ENCODE measurements at places on chromosomes 12 and 14.
A peak's percentile ranks its signal among the peaks of the same experiment; 100 is the strongest.

DNA sequence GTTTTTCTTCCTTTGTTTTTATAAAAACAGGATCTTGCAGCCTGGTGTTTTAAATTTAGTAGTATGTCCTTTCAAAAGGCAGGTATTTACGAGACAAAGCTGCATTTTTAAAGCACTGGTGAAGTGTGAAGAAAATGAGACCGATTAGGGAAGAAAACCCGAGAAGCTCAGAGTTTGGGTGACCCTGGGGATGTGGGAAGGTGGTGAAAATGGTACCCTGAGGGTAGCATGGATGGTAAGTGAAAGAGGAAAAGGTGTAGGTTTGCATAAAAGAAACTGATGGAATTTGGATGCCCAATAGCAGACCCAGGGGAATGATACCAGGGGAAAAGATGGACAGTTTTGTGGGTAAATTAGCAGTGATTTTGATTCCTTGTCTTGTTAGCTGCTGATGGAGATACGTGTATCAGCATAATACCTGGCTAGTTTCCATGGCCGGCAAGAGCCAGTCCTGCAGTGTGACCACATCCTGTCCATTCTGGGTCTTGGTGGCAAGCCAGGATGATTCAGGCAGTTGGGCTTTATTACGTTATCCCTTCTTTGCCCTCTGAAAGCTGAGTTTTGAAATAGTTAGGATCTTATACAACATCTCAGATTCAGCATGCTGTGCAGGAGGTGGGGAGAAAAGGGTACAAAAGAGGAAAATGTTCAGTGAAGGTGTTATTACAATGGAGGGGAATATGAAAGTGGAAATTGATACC, 8.9 kb downstream of the BICD1 start:
- no peak for DNase-seq

GRCh38 chr14:101456246-101457175, 104.8 kb upstream of the DIO3 start:
- DNase-seq = no peak

GRCh38 chr12:8784290-8784888, 38.0 kb upstream of the A2ML1 start:
- no peak for DNase-seq

- no peak for DNase-seq
Observed at GRCh38 chr12:14387219-14387871, 21.9 kb downstream of the ATF7IP start.

GRCh38 chr14:83342590-83342989, 1808.9 kb upstream of the SEL1L start:
- DNase-seq = no peak

DNA sequence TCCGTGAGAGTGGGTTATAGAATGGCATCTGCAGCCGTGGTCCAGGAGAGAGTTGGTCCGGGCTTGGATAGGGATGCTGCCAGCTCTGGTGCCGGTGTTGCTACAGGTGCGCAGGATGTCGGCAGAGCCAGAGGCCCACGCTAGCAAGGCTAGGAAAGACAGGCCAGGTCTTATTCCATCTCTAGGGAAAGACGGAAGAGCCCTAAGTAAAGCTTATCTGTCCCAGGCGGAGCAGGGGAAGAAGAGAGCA, 485 bp upstream of the PSME1 start:
- no peak for DNase-seq

GRCh38 chr12:53709671-53710070, 17.6 kb downstream of the CALCOCO1 start:
- no peak for DNase-seq

DNA sequence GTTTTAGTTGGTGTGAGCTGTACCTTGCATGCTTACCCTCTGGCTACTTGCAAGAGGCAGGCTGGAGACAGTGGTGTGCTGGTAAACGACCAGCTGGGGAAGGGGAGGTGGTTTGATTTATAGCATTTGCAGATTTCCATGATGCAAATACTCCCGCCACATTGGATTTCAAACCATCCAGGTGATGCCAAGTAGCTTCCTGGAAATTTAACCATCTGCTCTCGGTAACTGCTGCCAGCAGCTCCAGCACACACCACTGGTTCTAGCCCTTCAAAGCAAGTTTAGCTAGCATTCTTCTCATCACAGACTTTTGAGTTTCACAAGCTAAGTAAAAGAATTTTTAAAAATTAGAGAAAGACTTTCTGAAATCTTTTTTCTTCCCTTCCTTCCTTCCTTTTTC, 104.5 kb upstream of the AMIGO2 start:
- no peak for DNase-seq

- DNase-seq = peak; percentile 61
Observed at GRCh38 chr14:21917699-21918436, 244.2 kb upstream of the OR4E1 start.

DNA sequence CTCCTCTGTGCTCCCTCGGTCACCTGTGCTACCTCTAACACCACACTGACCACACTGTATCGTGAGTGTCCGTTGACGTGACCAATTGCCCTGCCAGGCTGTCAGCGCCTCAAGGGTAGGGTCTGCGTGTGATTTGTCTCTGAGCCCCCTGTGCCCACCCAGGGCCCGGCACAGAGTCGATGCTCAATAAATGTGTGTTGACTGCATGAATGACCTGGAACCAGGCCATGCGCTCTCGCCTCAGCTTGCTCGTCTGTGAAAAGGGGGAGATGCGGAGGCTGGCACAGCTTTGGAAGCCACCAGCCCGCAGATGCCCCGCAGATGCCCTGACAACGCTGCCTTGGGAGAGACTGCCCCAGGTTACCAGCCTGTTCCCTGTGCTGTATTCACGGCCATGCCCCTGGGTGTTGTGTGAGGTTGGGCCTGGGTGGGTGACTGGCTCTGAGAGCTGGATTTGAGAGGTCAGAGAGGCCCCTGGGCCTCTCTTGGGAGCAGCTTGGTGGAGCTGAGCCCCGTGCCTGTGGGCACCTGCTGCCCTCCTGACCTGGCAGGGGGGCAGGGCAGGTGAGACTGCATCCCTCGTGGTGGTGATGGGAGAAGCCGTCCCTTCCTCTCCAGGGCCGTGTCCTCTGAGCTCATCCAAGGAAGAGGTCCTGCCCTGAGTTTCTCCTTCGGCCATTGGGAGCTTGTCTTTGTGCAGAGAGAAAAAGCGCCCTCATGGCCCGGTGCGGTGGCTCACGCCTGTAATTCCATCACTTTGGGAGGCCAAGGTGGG, 43.2 kb downstream of the CYP46A1 start:
- no peak for DNase-seq

GRCh38 chr12:9707864-9708808, 24.8 kb downstream of the CLECL1 start:
- DNase-seq = peak; percentile 70

GRCh38 chr14:94724993-94725392, 44.9 kb downstream of the GSC start:
- DNase-seq = no peak

DNA sequence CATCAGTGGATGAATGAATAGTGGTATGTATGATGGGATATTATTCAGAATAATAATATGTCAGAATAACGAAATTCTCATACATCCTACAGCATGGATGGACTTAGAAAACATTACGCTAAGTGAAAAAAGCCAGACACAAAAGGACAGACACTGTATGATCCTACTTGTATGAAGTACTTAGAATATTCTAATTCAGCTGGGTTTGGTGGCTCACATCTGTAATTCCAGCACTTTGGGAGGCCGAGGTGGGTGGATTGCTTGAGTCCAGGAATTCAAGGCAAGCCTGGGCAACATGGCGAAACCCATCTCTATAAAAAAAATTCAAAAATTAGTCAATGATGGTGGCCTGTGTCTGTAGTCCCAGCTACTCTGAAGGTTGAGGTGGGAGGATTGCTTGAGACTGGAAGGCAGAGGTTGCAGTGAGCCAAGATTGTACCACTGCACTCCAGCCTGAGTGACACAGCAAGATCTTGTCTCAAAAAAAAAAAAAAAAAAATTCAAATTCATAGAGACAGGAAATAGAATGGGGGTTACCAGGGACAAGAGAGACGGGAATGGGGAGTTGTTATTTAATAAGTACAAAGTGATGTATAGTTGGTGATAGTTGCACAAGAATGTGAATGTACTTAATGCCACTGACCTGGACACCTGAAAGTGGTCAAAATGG, 132.3 kb downstream of the CHST11 start:
- DNase-seq = no peak

DNA sequence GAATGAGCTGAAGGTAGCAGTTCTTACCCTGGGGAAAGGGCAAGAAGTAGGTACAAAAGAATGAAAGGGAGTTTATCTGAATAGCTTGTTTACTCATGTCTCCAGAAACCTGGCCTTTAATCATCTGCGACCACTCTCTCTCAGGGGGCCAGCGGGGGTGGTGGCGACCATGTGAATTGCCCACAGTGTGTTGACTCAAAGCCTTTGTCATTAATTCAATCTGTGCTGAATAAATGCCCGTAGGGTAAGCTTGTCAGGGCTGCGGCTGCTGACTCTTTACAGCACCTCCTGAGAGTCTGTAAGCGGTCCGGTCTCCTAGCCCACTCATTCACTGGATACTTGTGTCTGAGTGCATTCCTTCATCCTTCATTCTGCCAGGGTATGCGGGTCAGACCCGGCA, 874.4 kb downstream of the SLC6A15 start:
- no peak for DNase-seq

GRCh38 chr12:113837084-113837483, 129.0 kb downstream of the RBM19 start:
- DNase-seq = no peak
